ENCODE measurements at places on chromosomes 5 and 9. TPM values are rescaled to one million over a fixed set of nuclear protein-coding genes. Genes with fewer than 3 reads are reported as not detected.

GRCh38 chr5:138082033-138082432, 1.8 kb upstream of the WNT8A start:
- H3K27me3 ChIP-seq, result no peaks in the 10 kb centered on the region
- peaks cover 5% of the 10 kb centered on the region for H3K4me1 ChIP-seq
- no peak for DNase-seq
- H3K4me3 ChIP-seq, result no peak overlapping the region

- peaks cover 16% of the 10 kb centered on the region for H3K4me1 ChIP-seq
- no peaks in the 10 kb centered on the region for H3K36me3 ChIP-seq
- DNase-seq, result no peak
- H3K4me3 ChIP-seq, result no peak overlapping the region
- H3K27ac ChIP-seq, result no peak overlapping the region
These were observed 3.4 kb upstream of the PTGDS start for GRCh38 chr9:136973618-136974617.

- peaks cover 13% of the 10 kb centered on the region for H3K4me1 ChIP-seq
- peak; percentile 25 for DNase-seq
- H3K4me3 ChIP-seq, result no peak overlapping the region
- H3K36me3 ChIP-seq, result no peaks in the 10 kb centered on the region
- no peaks in the 10 kb centered on the region for H3K27me3 ChIP-seq
- no peak overlapping the region for H3K27ac ChIP-seq
These were observed 96.3 kb downstream of the GLDC start for GRCh38 chr9:6549106-6549800.

- H3K27ac ChIP-seq, result no peak overlapping the region
- no peaks in the 10 kb centered on the region for H3K27me3 ChIP-seq
- H3K4me3 ChIP-seq, result no peak overlapping the region
These were observed 24.6 kb downstream of the LOX start for GRCh38 chr5:122053181-122054109.

DNA sequence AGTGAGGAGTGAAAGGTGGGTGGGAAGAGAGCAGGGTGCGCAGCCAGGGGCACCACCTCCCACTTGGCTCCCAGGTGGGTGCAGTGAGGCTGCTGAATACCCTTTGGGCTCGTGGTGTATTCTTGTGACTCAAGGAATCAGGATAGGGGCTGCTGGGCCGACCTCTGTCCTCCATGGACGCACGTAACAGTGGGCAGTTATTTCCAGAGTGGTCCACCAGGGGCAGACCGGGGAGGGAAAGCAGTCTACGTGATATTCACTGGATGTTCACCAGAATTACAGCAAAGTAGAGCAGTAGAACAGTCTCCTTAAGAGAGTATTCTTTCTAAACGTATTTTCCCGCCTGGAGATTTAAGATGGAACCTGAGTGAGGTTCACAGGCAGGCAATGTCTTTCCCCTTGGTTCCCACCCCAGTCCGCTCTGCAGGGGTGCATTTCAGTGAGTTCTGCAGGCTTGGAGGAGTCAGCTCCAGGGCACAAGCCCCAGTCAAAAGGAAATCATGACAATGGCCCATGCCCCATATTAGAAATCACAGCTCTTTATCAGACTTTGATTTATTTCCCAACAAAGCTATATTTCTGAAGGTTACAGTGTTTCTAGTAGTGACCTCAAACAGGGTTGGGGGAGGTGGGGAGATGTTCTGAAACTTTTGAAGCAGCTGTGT, 88.7 kb downstream of the SYK start:
- H3K27me3 ChIP-seq, result no peaks in the 10 kb centered on the region
- H3K36me3 ChIP-seq, result peaks cover 58% of the 10 kb centered on the region
- no peak overlapping the region for H3K4me3 ChIP-seq
- H3K4me1 ChIP-seq, result no peaks in the 10 kb centered on the region

- no peak overlapping the region for H3K4me3 ChIP-seq
- no peak overlapping the region for H3K27ac ChIP-seq
- no peaks in the 10 kb centered on the region for H3K4me1 ChIP-seq
- DNase-seq, result no peak
- peaks cover 3% of the 10 kb centered on the region for H3K27me3 ChIP-seq
- H3K36me3 ChIP-seq, result no peaks in the 10 kb centered on the region
These were observed 165.0 kb upstream of the GPR151 start for GRCh38 chr5:146680846-146681584.

MVB12B gene
- total RNA-seq, result 3.2 TPM

GRCh38 chr5:155460501-155460931, 447.0 kb downstream of the KIF4B start:
- DNase-seq, result no peak
- H3K4me1 ChIP-seq, result no peaks in the 10 kb centered on the region
- H3K4me3 ChIP-seq, result no peak overlapping the region
- H3K27me3 ChIP-seq, result no peaks in the 10 kb centered on the region
- H3K27ac ChIP-seq, result no peak overlapping the region
- H3K36me3 ChIP-seq, result no peaks in the 10 kb centered on the region

- peaks cover 11% of the 10 kb centered on the region for H3K36me3 ChIP-seq
- no peak overlapping the region for H3K27ac ChIP-seq
- H3K4me3 ChIP-seq, result no peak overlapping the region
- DNase-seq, result peak; percentile 62
- H3K27me3 ChIP-seq, result no peaks in the 10 kb centered on the region
- H3K4me1 ChIP-seq, result peaks cover 83% of the 10 kb centered on the region
These were observed 3.9 kb downstream of the S1PR3 start for GRCh38 chr9:88995200-88995577.

CCDC192 gene
- total RNA-seq, result not detected

GRCh38 chr5:92527311-92528078, 1053.5 kb downstream of the NR2F1-AS1 start:
- H3K36me3 ChIP-seq, result no peaks in the 10 kb centered on the region
- DNase-seq, result no peak
- no peak overlapping the region for H3K27ac ChIP-seq
- H3K4me1 ChIP-seq, result no peaks in the 10 kb centered on the region
- H3K4me3 ChIP-seq, result no peak overlapping the region
- no peaks in the 10 kb centered on the region for H3K27me3 ChIP-seq

GRCh38 chr5:55172051-55172899, 702 bp downstream of the CDC20B start:
- no peak overlapping the region for H3K27ac ChIP-seq
- peak; percentile 58 for DNase-seq
- H3K36me3 ChIP-seq, result no peaks in the 10 kb centered on the region
- peaks cover 3% of the 10 kb centered on the region for H3K27me3 ChIP-seq
- peak overlapping the region; percentile 65 for H3K4me3 ChIP-seq

DNA sequence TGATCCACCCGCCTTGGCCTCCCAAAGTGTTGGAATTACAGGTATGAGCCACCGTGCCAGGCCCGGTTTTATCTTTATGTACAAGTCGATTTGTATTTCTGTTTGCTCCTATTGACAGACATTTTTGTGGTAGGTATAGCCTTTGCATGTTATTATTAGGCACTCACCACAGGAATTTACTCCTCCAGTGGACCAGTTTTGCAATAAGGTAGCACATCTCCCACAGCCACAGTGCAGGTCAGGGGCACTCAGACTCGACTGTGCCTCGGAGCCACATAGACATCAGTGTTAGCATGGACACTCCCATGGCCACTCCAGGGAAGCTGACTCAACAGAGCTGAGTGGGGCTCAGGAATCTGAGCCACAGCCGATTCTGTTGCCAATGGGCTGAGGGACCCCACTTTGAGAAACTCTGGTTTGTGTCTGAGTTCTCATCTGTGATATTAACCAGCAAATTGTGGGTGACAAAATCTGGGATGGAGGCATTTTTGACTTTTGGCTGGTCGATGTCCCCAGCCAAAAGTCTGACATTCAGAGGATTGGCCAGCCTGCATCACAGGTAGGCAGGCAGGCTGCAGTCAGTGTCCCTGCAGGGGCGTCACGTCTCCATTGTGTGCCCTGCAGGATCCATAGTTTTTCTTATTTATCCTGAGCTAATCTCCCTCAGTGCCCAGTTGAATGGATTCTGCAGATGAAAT, 15.0 kb upstream of the SHB start:
- no peak overlapping the region for H3K27ac ChIP-seq
- no peak for DNase-seq
- H3K4me1 ChIP-seq, result peaks cover 4% of the 10 kb centered on the region
- no peaks in the 10 kb centered on the region for H3K27me3 ChIP-seq
- no peaks in the 10 kb centered on the region for H3K36me3 ChIP-seq

- DNase-seq, result no peak
- H3K36me3 ChIP-seq, result no peaks in the 10 kb centered on the region
- H3K27ac ChIP-seq, result no peak overlapping the region
- no peak overlapping the region for H3K4me3 ChIP-seq
- no peaks in the 10 kb centered on the region for H3K27me3 ChIP-seq
These were observed 26.0 kb upstream of the GNE start for GRCh38 chr9:36284226-36284625.

WHRN gene
- 2.3 TPM for total RNA-seq

- peaks cover 76% of the 10 kb centered on the region for H3K27me3 ChIP-seq
- DNase-seq, result peak; percentile 84
- no peaks in the 10 kb centered on the region for H3K36me3 ChIP-seq
- H3K27ac ChIP-seq, result peak overlapping the region; percentile 88
- H3K4me1 ChIP-seq, result peaks cover 55% of the 10 kb centered on the region
These were observed 1.1 kb upstream of the SPRY4 start for GRCh38 chr5:142325725-142326479.

- H3K36me3 ChIP-seq, result peaks cover 88% of the 10 kb centered on the region
- H3K27me3 ChIP-seq, result no peaks in the 10 kb centered on the region
- DNase-seq, result no peak
- H3K4me1 ChIP-seq, result no peaks in the 10 kb centered on the region
- H3K27ac ChIP-seq, result no peak overlapping the region
These were observed 44.4 kb downstream of the RAD50 start for GRCh38 chr5:132601071-132601728.

- no peaks in the 10 kb centered on the region for H3K27me3 ChIP-seq
- no peak overlapping the region for H3K4me3 ChIP-seq
- DNase-seq, result no peak
- H3K4me1 ChIP-seq, result peaks cover 12% of the 10 kb centered on the region
These were observed 43.1 kb downstream of the PTCD2 start for GRCh38 chr5:72363166-72363802.

NR2F1-AS1 gene
- 40.8 TPM for total RNA-seq

RNF14 gene
- 67.4 TPM for total RNA-seq

GRCh38 chr9:2303056-2303455, 287.9 kb downstream of the SMARCA2 start:
- H3K27ac ChIP-seq, result no peak overlapping the region
- H3K36me3 ChIP-seq, result no peaks in the 10 kb centered on the region
- no peak overlapping the region for H3K4me3 ChIP-seq

- H3K4me1 ChIP-seq, result no peaks in the 10 kb centered on the region
- peaks cover 41% of the 10 kb centered on the region for H3K36me3 ChIP-seq
- no peak overlapping the region for H3K4me3 ChIP-seq
- no peaks in the 10 kb centered on the region for H3K27me3 ChIP-seq
- H3K27ac ChIP-seq, result no peak overlapping the region
These were observed 23.7 kb upstream of the MRNIP start for GRCh38 chr5:179882338-179882737.

DNA sequence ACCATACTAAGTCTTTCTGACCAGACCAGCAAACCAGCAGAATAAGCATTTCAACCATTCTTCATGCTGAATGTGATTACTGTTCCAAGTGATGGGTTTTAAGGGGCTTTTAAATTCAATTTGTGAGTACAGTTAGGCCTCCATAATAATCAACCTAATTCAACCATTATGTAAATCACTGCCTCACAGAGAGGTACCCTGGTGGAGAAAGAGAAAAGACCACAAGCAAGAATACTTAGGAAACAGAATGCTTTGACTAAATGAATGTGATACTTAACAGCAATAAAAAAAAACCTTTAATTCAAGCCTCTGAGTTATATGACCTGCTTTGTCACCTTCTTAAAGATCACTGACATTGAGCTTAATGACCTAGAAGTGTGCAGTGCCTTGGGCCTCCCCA, 162.1 kb downstream of the EPB41L4A start:
- DNase-seq, result no peak
- no peak overlapping the region for H3K4me3 ChIP-seq
- H3K27ac ChIP-seq, result no peak overlapping the region
- H3K4me1 ChIP-seq, result no peaks in the 10 kb centered on the region

- H3K27me3 ChIP-seq, result no peaks in the 10 kb centered on the region
- no peaks in the 10 kb centered on the region for H3K4me1 ChIP-seq
- H3K4me3 ChIP-seq, result no peak overlapping the region
- H3K27ac ChIP-seq, result no peak overlapping the region
- peak; percentile 41 for DNase-seq
- H3K36me3 ChIP-seq, result no peaks in the 10 kb centered on the region
These were observed 30.7 kb upstream of the TENT2 start for GRCh38 chr5:79581535-79581934.

- peaks cover 12% of the 10 kb centered on the region for H3K4me1 ChIP-seq
- DNase-seq, result peak; percentile 34
- H3K27ac ChIP-seq, result no peak overlapping the region
- H3K27me3 ChIP-seq, result no peaks in the 10 kb centered on the region
- no peaks in the 10 kb centered on the region for H3K36me3 ChIP-seq
- H3K4me3 ChIP-seq, result no peak overlapping the region
These were observed 149.4 kb downstream of the CD180 start for GRCh38 chr5:67047160-67047559.

IL31RA gene
- total RNA-seq, result not detected

GRCh38 chr5:154487541-154487940, 9.5 kb upstream of the HAND1 start:
- no peaks in the 10 kb centered on the region for H3K4me1 ChIP-seq
- H3K4me3 ChIP-seq, result no peak overlapping the region
- DNase-seq, result no peak
- no peak overlapping the region for H3K27ac ChIP-seq
- H3K36me3 ChIP-seq, result no peaks in the 10 kb centered on the region

DNA sequence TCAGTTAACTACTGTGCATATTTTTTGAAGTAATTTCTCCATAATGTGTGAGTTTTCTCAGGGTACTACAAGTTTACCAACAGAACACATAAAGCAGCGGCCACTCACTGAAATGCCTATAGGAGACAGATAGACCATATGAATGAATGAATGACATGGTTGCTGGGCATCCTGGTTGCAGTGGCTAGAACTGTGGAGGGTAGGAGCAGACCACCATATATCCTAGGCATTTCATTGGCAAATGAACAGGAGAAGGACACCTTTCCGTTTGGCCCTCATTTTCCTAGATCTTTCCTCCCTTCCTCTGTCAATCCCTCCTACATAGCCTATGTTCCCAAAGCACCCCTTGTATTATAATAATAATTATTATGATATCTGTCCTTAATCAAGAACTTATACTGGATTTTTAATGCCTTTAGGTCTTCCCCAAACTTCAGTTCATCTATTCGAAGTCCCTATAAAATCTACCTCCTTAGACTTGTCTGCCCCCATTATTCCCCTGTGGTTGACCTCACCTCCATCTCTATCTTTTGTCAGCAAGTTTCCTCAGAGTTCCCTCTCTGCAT, 472.2 kb downstream of the RAB3C start:
- no peaks in the 10 kb centered on the region for H3K36me3 ChIP-seq
- no peak overlapping the region for H3K4me3 ChIP-seq
- DNase-seq, result no peak
- no peak overlapping the region for H3K27ac ChIP-seq

Data from stomach (tissue), 19 donors.